ENCODE measurements at places on chromosomes 5 and 9.

DNA sequence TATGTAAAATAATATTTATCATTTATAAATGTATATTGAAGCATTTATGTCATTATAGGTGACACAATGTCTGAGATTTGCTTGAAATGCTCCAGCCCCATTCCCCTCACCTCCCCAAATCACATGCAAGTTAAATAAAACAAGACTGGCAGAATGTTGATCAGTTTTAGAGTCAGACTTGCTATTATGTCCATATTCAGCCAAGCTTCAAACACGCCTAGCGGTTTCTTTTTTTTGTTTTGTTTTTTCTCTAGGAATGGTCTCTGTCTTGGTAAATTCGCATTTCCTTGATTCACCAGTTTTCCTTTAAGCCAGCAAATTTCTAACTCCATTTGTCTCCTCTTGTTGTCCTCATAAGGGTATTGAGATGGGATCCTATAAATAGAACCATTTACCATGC, 153.0 kb upstream of the HMHB1 start:
- no peak for DNase-seq

- no peak for DNase-seq
These were observed 499 bp upstream of the FOXE1 start for GRCh38 chr9:97852399-97853055.

DNA sequence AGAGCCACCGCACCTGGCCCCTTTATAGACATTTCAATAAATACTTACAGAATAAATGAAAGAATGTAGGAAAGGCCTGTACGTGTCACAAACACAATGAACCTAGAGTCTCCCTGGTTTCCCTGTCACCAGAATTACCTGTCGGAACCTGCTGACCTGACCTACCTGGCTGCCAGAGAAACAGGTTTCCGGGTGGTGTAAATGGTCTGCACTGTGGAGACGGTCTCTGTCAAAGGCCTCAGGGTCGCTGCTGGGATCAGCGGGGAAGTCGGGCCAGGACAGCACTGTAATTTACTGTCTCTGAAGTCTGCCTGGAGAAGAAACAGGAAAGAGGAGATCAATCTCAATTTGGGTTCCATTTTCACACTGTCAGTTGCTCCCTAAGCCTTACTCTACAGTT, 9.3 kb upstream of the FRRS1L start:
- DNase-seq, result no peak

GRCh38 chr5:122656160-122656559, 118.7 kb upstream of the SNX2 start:
- no peak for DNase-seq

DNA sequence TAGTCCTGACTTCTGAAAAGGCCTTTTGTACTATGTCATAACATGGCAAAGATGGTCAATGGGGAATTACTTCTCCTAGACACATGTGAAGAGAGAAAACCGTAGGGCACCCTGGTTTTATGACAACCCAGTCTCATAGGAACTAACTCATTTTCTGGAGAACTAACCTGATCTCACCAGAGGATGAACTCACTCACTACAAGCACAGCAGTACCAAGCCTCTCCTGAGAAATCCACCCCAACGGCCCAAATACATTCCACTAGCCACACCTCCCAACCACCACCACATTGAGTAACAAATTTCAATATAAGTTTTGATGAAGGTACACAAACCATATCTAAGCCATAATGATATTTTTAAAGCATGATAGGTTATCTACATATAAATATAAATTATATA, 909.3 kb upstream of the CDH10 start:
- DNase-seq, result no peak

DNA sequence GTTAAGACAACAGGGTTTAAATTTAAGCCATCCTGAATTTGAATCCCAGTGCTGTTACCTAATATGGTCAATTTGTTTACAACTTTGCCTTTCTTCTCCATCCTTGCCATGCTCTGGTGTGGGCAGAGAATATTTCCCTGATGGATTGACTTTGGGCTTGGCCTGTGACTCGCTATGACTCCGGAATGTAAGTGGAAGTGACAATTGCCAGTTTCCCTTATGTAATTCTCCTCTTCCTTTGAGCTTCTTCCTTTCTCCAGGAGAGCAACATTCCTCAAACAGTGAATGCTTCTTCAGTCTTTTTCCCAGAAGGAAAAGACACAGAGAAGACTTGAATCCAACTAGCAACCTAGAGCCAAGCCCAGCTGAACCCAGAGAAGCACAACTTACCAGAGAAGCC, 159.1 kb downstream of the LURAP1L start:
- no peak for DNase-seq

GRCh38 chr5:37668524-37669047, 171.3 kb downstream of the GDNF start:
- DNase-seq, result peak; percentile 98

DNA sequence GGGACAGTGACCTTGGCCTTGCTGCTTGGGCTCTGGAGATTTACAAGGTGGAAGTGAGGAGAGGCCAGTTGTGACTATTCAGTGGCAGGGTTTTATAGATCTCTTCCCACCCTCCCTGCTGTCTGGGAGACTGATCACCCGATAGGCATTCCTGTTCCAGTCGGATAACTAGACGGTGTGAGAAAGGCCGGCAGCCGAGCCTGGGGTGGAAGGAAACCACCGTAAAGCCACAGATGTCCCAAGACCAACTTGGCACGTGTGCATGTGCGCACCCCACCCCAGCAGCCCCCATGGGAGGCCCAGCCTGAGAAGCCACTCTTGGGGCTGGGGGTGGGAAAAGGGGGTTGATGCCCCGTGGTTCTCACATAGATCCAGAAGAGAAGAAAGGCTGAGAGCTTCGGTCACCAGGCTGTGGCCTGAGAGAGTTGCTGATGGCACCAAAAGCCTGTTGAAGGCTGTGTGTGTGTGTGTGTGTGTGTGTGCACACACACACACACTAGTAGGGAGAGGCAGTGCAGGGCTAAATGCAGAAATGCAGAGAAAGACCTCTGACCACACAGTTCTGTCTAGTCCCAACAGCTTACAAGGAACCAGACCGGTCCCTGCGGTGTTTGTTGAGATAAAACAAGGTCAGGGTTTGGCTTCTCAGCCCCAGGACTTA, 225.8 kb downstream of the FANCC start:
- peak; percentile 87 for DNase-seq

- DNase-seq, result no peak
These were observed 38.5 kb downstream of the MACROH2A1 start for GRCh38 chr5:135360278-135361274.

GRCh38 chr5:140152022-140152999, 22.7 kb upstream of the CYSTM1 start:
- no peak for DNase-seq

DNA sequence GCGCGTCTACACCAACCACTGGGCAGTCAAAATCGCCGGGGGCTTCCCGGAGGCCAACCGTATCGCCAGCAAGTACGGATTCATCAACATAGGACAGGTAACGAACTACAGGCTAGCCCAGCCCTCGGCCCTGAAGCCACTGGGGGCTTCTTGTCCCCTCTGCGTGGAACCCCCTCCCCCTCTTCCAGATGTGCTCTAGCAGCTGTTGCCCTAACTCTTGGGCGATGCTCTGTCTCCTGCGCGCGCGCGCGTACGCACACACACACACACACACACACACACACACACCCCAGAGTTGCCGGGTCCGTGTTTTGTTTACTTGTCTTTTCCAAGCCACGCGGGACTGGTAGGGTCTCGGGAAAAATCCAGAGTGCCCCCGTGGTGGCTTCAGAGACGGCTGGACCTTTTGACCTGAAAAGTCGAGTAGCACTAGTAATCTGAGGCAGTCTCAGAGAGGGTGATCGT, 836 bp downstream of the PCSK5 start:
- DNase-seq, result peak; percentile 55
